Keratinocyte (primary cell): ENCODE measurements at places on chromosomes 2 and 18. TPM values are rescaled to one million over a fixed set of nuclear protein-coding genes. Genes with fewer than 3 reads are reported as not detected.

- no peaks in the 10 kb centered on the region for H3K27me3 ChIP-seq
- H3K4me3 ChIP-seq, result no peak overlapping the region
- H3K4me1 ChIP-seq, result no peaks in the 10 kb centered on the region
- H3K27ac ChIP-seq, result no peak overlapping the region
- H3K36me3 ChIP-seq, result no peaks in the 10 kb centered on the region
- DNase-seq, result no peak
These were observed 74.0 kb downstream of the PMS1 start for GRCh38 chr2:189858291-189858690.

Gene HEATR5B
- polyA plus RNA-seq, result 12.4 to 21.1 TPM (median 20.0 TPM) in 3 replicates

Gene IL1A
- 146 to 269 TPM (median 240 TPM) in 3 replicates for polyA plus RNA-seq

Gene PARD6G
- 19.4 to 23.6 TPM (median 21.3 TPM) in 3 replicates for polyA plus RNA-seq
